ENCODE measurements at places on chromosomes 13 and 19.

DNA sequence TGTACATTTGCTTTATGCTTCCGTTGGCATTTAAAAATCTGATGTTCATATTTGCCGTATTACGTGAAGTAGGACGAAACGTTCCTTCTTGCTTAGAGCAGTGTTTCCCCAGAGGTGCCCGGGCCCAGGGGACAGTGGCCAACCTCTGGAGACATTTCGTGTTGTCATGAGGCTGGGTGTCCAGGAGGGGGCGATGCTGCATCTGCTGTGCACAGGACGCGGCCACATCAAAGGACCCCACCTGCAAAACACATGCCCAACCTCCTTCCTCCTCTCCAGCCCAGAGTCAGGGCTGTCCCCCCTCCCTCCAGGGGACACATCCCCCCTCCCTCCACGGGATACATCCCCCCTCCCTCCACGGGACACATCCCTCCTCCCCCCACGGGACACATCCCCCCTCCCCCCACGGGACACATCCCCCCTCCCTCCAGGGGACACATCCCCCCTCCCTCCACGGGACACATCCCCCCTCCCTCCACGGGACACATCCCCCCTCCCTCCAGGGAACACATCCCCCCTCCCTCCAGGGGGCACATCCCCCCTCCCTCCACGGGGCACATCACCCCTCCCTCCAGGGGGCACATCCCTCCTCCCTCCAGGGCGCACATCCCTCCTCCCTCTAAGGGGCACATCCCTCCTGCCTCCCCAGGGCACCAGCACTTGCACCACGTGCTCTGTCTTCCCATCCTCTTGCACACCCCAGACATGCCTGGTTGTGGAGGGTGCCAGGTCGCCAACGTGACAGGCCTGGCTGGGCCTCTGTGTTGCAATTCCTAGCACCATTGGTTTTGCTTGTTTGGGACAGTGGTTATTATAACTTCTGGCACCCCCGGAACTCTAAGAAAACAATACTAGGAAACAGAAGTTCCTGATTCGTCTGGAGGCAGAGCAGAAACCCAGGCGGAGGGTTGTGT is 46.7 kb downstream of the GAS6 start:
- DNase-seq = peak; percentile 73

GRCh38 chr19:55398200-55398925 is 9.2 kb downstream of the UBE2S start:
- DNase-seq = no peak

DNA sequence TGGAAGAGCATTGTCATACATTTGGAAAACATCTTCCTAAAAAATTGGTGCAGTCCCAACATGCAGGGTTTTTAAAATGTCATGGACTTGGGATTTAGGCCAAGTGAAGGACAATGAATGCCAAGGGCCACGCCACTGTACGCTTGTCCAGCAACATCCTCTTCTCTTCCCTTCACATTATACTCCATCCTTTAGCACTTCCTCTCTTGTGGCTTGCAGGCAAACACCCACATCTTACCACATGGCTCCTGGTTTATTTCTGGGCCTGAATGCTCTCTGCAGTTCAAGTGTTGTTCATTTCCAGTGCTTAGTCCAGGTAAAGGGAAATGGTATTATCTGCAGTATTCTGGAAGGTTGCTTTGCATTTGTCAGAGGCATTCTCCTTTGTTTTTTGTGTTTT is 45.0 kb downstream of the CBY2 start:
- DNase-seq = no peak

GRCh38 chr19:18763674-18764590 is 27.2 kb downstream of the COMP start:
- peak; percentile 59 for DNase-seq

DNA sequence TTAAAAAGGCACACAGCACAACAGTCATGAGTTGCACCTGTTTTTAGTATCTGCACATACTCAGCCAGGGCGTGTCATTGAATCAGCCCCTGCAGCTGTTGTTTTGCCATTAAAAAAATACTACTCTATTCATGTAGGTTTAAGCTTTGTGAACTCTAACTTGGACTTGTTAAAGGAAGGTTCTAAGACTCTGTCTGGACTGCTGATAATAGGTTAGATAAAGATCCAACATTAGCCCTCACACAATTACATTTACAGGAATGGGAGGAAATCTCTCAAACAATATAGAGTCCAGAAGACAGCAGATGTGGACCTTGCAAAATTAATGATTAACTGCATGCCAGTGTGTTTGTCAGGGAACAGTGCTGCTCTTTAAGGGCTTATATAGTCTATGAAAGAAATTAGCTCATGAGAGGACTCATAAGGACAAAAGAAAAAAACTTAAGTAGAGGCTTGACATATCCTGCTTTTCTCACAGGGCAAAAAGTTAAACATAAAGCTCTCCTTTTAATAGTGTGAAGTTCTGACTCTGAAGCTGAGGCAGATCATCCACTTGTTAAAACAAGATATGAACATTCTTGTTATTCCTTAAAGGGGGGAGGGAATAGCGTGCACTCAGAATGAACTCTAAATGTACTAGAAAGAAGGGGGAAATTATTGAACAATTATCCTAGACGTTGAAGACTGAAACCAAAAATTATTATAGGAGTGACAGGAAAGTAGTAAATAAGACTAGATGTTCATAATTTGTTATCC is 243.6 kb downstream of the NDFIP2 start:
- no peak for DNase-seq

GRCh38 chr19:13909430-13909829 is 3.4 kb downstream of the CC2D1A start:
- DNase-seq = no peak

- DNase-seq = no peak
Measured at GRCh38 chr13:110638257-110638656, 22.9 kb downstream of the NAXD start.

DNA sequence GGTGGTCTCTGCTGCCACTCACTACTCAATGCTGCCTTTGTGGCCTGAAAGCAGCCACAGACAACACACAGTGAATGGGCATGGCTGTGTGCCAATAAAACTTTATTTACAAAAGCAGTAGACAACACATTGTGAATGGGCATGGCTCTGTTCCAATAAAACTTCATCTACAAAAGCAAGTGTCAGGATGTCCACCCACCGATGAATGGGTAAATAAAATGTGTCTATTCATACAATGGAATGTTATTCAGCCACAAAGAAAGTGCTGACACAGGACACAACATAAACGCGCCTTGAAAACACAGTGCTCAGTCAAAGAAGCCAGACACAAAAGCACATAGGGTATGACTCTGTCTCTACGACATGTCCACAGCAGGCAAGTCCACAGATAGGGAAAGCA is 20.1 kb downstream of the ZSCAN5A start:
- peak; percentile 23 for DNase-seq

- DNase-seq = no peak
Measured at GRCh38 chr19:50252111-50252886, 48.9 kb downstream of the MYH14 start.

DNA sequence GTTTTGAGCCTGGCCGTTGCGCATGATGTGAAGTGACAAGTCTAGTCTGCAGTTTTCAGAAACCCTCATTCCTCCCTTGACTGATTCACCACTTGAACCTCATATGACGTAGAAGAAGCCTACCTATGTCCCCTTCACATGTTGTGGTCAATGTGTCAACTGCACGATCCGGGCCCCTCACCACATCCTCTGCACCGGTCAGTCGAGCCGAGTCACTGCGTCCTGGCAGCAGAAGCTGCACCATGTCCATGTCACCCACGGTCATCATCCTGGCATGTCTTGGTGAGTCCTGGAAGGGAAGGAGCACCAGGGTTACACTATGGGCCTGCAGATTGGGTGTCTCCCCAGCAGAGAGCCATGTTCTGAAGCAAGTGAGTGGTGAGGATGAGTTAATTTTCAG is at the start of gene KIR2DL4:
TSS of gene KIR2DL4 (plus strand) at position 201 of the 400 bp plus-strand sequence. CDS start at position 243, 42 bp downstream.
- DNase-seq = no peak

- peak; percentile 13 for DNase-seq
Measured at GRCh38 chr13:20160306-20161274, at the start of gene GJA3. TSS of gene GJA3 (minus strand) at chr13:20161052. CDS start at chr13:20143288, 17,764 bp downstream.

DNA sequence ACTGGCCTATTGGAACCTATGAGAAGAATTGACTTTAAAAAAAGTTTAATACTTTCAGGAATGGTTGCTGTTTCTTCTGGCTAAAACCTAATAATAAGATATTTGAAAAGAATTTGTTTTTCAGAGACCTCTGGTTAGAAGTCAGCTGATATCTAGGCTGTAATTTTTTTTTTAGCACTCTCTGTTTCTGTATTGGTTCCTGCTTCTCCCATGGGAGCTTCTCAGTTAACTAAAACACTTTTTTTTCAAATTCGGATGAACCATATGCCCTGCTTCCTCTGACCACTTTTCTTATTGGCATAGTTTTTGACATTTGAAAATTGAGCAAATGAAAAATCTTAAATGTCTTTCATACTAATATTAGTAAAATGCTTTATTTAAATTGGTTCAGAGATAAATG is 163.5 kb upstream of the SLC10A2 start:
- DNase-seq = no peak

DNA sequence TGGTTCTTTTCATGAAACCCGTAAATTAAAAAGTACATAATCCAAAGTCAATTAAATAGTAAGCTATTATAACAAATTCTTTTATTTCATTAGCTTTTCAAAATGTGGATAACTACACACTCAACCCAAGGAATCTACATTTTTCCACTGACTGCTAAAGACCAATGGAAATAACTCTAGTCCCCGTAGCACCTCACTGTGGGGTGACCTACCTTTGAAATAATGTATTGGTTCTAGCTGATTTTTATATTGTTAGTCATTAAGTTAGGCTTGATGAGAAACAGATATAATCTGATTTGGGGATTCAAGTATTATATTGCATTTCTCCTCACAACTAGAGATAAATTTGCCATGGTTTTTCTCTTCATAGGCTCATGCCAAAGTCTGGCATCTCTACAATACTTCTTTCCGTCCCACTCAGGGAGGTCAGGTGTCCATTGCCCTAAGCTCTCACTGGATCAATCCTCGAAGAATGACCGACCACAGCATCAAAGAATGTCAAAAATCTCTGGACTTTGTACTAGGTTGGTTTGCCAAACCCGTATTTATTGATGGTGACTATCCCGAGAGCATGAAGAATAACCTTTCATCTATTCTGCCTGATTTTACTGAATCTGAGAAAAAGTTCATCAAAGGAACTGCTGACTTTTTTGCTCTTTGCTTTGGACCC is 37.3 kb downstream of the KL start:
- DNase-seq = no peak

DNA sequence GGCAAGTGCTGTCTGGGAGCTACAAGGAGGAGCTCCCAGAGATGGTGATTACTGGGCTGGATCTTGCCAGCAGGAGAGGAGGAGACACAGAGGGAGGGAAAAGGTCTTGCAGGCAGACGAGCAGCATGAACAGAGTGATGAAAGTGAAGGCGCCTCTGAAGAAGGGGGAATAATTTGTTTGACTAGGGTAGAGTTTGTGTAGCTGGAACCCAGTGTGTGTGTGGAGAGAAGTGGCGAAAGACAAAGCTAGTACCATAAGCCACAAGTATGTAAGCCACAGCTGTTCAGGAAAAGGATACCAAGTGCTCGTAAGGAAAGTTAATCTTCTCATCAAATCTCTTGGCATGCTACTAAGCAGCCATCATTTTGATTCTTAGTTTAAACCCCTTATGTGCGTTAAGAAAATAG is 5.4 kb downstream of the FLT1 start:
- peak; percentile 69 for DNase-seq

GRCh38 chr13:65932587-65933239 is 1297.4 kb downstream of the PCDH9 start:
- DNase-seq = peak; percentile 55

DNA sequence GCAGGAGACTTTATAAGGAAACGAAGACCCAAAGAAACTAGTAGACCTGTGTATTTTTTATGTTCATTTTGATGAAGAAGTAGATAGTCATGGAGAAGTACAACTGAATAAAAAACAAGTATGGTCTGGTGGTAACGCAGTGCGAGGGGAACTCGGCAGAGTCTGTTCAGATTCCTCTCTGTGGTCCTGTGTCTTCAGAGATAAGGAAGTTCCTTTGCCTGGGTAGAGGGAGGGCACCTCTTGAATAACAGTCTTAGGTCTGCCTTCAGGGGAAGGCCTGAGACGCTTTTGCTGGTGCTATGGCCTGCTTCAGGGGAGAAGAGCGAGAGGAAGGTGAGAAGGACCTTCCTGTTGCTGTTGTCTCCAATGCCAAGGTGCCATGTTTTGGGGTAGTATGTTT is 25.9 kb upstream of the SLC46A3 start:
- DNase-seq = no peak

- peak; percentile 62 for DNase-seq
Measured at GRCh38 chr13:45231722-45232121, 30.9 kb upstream of the KCTD4 start.

DNA sequence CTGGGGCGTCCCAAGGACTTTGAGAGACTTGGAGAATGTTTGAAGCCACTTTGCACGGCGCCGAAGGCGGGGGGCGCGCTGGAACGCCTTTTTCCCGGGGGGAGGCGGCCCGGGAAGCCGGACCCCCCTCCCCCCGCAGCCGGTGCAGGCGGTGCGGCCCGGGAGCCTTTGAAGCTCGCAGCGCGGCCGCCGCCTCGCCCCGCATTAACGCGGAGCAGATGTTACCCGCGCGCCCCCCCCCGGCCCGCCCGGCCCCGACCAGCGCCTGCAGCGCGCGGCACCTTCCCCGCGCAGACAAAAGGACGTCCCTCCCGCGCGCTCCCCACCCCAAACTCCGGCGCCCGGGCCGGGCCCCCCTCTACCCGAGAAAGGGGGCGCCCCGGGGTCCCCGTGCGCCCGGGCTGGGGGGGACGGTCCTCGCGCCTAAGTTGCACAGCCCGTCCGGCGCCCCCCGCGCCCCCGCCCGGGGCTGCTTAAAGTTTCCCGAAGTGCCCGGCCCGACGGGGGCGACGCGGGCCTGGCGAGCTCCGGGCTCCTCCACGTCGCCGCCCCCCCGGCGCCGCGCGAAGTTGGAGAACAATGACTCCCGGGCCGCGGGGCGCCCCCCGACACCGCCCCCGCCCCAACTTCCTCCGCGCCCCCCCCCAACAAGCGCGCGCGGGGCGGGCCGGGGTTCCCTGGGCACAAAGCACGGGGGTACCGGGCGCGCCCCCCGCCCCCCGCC is 685 bp downstream of the TCF3 start:
- peak; percentile 36 for DNase-seq

- peak; percentile 74 for DNase-seq
Measured at GRCh38 chr13:108895220-108895704, 265.9 kb downstream of the MYO16 start.

GRCh38 chr19:29634423-29635130 is 28.5 kb downstream of the POP4 start:
- DNase-seq = no peak

DNA sequence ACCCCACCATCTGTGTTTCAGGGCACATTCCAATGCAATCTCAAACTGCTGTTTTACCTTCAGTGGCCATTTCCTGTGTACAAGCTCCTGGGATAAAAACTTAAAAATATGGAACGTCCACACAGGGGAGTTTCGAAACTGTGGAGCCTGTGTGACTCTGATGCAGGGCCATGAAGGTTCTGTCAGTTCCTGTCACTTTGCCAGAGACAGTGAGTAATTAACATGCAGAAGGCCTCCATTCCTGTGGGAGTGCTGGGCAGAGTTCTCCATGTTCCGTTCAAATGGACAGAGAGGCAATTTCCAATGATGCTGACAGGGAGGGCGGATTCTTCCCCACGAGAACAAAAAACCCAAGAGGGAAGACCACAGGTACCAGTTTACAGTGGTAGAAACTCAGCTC is 24.4 kb downstream of the WDR88 start:
- peak; percentile 35 for DNase-seq

Data from fibroblast of skin of back (primary cell).